ENCODE measurements at places on chromosomes 6 and 20. TPM values are rescaled to one million over a fixed set of nuclear protein-coding genes. Genes with fewer than 3 reads are reported as not detected.

GRCh38 chr20:38564680-38565079 lies 16.3 kb upstream of the ADIG start:
- DNase-seq = no peak
- H3K27ac ChIP-seq = no peak overlapping the region
- H3K4me3 ChIP-seq = no peak overlapping the region
- H3K27me3 ChIP-seq = no peaks in the 10 kb centered on the region
- no peaks in the 10 kb centered on the region for H3K4me1 ChIP-seq

- no peaks in the 10 kb centered on the region for H3K4me1 ChIP-seq
- H3K27ac ChIP-seq = no peak overlapping the region
- no peaks in the 10 kb centered on the region for H3K27me3 ChIP-seq
Measured at GRCh38 chr6:167906899-167907298, 80.2 kb downstream of the AFDN start.

DNA sequence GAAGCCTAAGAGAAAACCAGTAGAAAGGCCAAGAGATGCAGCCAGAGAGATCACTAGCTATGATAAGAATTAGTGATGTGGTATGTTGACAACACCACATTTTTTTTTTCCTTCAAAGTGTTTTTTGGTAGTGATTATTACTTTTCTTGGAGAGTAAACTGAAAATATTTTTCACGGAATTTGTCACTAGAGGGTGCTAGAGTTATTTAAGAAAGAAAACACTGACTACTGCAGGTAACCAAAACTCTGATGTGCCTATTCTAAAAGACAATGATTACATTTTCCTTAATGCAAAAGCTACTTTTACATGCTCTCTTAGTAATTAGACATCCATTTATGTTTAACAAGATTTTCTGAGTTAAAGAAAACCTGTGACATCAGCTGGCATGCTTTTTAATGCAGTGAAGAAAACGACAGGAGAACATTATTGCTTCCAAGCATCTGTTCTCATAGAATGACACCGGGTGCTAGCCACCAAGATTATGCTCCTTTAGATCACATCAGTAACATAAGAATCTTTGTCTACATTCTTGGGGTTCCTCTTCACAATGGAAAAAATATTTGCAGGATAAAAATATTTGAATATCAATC lies 28.8 kb downstream of the RWDD2A start:
- H3K27ac ChIP-seq = no peak overlapping the region
- DNase-seq = no peak
- H3K27me3 ChIP-seq = no peaks in the 10 kb centered on the region
- H3K4me1 ChIP-seq = no peaks in the 10 kb centered on the region
- H3K36me3 ChIP-seq = no peaks in the 10 kb centered on the region

DNA sequence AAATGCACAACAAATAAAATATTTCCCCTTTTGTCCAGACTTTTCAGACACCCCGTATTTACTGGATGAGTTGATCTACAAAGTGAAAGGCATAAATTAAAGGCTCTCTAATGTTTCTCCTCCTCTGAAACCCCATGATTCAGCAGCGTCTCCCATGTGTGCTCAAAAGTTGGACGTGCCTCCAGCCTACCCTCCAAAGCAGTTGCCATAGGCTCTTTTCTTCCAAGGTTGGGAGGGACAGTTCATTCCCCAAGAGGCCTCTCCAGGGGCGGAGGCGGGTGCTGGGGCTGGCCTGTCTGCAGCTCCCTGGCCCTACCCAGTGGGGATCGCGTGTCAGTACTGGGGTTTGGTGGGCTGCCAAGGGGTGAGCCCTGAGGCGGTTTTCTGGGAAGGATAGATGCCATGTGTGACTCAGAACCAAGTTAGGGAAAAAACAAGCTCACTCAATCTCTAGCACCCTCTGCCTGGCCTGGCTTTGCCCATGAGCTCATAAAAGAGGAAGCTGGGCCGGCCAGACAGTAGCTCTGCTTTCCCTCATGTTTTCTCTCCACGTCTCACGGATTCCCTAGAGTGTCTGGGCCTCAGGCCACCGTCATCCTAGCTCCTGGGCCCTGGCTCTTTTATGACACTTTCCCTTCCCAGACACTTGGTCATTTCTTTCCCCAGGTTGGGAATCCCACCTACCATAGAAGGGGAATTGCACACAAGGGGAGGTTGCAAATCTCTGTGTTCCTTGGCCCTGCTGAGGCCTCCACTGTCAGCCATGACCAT lies 8.0 kb upstream of the IER3 start:
- peaks cover 7% of the 10 kb centered on the region for H3K4me1 ChIP-seq
- H3K36me3 ChIP-seq = no peaks in the 10 kb centered on the region
- no peaks in the 10 kb centered on the region for H3K27me3 ChIP-seq
- peak; percentile 82 for DNase-seq
- H3K27ac ChIP-seq = peak overlapping the region; percentile 37

DNA sequence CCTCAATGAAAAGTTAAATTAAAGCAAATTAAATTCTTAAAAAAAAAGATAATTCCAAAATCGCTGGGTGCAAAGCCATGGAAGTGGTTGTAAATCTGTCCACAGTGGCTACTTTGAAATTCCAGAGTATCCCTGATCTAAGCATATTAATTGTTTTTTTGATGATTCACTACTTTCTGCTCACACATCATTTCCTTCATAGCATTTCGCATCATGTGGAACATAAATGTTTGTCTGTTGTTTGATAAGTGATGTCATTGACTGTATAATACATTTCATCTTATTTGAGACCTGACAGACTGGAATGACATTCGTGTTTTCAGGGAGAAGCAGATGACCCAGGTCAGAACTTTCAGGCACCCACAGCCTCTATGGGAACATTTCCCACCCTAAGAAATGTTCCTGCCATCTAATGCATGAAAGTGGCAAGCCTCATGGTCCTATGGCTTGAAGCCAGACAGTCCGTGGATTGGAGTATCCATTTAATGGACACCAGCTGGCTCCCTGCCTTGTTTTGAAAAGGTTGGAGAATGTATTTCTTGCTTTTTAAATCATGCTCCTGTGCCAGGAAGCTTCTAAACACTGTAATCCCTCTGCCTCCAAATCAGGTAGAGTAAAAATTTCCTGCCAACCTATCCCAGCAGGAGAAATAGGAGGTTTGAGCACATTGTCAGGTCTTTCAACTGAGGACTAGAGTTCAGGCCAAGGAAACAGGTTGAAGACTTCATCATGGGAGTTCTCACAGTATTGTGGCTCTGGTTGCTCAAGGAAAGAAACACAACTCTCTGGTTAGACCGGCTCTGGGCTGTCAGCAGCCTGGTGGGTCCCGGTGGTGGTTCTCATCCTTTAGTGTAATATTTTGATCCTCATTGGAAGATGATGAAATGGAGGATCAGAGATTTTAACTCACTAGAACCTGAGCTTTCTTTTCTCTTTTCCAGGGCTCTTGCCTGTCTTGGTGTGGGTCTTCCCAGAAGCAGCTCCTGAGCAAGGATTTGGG lies 157.9 kb downstream of the SLC24A3 start:
- DNase-seq = no peak
- no peaks in the 10 kb centered on the region for H3K36me3 ChIP-seq
- H3K27me3 ChIP-seq = no peaks in the 10 kb centered on the region
- H3K4me1 ChIP-seq = no peaks in the 10 kb centered on the region

GRCh38 chr6:37923514-37923913 lies 104.0 kb downstream of the ZFAND3 start:
- no peak for DNase-seq
- H3K27me3 ChIP-seq = no peaks in the 10 kb centered on the region
- no peak overlapping the region for H3K4me3 ChIP-seq
- H3K4me1 ChIP-seq = peaks cover 41% of the 10 kb centered on the region

DNA sequence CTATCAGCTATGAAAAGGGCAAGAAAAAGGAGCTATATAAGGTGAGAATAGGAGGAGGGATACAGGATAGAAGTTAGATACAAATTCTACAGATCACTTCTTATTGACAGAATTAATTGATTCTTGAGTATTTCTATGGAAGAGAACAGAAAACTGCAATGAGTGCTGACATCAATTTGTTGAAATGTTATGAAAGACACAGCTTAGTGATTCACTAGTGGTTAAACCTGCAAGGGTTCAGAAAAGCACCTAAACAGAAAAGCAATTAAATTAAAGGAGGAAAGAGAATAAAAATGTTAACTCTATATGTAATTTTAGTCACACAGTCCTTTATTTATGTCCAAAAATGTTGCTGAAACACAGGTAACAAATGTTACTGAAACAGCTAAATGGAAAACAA lies 254.4 kb upstream of the RUNX2 start:
- no peak for DNase-seq
- H3K27ac ChIP-seq = peak overlapping the region; percentile 51
- no peaks in the 10 kb centered on the region for H3K4me1 ChIP-seq
- H3K27me3 ChIP-seq = no peaks in the 10 kb centered on the region

DNA sequence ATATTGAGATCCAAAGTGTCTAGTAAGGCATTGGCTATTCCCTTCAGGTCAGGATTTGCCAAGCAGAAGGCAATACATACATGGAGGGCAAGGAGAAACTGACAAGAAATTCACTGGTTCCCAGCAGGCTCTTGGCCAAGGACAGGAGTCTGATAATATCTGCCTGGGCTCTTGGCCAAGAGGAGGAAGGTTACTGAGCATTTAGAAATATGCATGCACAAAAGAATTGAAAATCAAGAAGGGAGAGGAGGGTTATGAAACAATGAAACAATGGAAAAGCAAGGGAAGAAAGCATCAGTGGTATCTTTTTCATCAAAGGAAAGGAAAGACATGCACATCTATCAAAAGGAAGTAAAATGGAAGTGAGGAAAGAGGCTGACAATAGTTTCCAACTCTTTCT lies 42.4 kb downstream of the ARHGAP18 start:
- peaks cover 34% of the 10 kb centered on the region for H3K4me1 ChIP-seq
- no peak overlapping the region for H3K27ac ChIP-seq
- DNase-seq = no peak

DNA sequence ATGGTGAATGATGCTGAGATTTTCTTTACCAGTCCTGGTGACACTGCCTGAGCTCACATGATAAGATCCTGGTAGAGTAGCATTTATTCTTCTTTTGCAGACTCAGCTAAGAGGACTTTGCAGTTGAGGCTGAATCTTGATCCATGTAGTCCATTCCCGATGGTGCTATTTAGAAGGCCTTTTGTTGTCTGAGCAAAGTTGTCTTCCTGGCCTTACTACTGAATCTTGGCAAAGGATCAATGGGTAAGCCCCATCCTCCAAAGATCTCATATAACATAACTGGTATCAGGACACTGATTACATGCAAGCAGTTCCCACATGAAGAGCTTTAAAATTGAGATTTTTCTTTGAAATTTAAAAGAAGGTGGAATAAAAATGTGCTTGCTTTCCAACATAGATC lies 291.6 kb downstream of the SOX4 start:
- no peaks in the 10 kb centered on the region for H3K27me3 ChIP-seq
- no peaks in the 10 kb centered on the region for H3K36me3 ChIP-seq
- H3K27ac ChIP-seq = peak overlapping the region; percentile 55
- peaks cover 42% of the 10 kb centered on the region for H3K4me1 ChIP-seq
- H3K4me3 ChIP-seq = no peak overlapping the region

DNA sequence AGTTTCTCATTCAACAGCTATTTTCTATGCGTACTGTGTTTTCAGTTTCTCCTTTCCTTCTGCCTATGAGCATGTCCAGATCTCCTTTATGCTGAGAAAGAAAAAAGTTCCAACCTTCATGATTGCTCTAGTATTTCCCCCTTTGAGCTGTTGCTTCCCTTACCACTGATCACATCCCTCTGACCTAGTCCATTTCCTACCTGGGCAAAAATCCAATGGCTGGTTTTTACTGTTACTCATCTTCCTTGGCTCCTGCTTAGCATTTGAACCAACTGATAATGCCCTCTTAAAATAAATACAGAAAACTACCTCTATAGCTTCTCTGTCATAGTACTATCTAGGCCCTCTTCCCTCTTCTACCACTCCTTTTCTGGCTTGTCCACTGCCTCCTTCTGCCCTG lies 6.0 kb downstream of the RFX6 start:
- H3K4me1 ChIP-seq = no peaks in the 10 kb centered on the region
- H3K27ac ChIP-seq = no peak overlapping the region
- no peaks in the 10 kb centered on the region for H3K36me3 ChIP-seq
- no peak overlapping the region for H3K4me3 ChIP-seq
- H3K27me3 ChIP-seq = peaks cover 10% of the 10 kb centered on the region

DNA sequence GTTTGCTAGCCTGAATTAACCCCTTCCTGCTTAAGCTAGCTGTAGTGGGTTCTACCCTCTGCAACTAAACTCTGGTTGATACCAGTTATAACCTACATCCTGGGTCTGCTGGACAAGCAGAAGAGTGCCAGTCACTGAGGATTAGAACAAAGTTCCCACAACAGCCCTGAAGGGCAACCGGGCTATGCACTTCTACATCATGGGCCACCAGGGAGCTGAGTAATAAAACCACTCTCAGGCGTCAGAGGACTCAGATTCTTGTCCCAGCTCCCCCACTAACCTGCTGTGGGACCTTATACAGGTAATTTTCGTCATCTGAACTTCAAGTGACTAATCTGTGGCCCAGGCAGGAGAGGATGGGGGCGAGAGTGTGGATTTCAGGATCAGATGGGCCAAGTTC lies 56.8 kb downstream of the EYA2 start:
- no peak overlapping the region for H3K4me3 ChIP-seq
- H3K36me3 ChIP-seq = peaks cover 3% of the 10 kb centered on the region
- DNase-seq = no peak
- H3K4me1 ChIP-seq = no peaks in the 10 kb centered on the region
- no peak overlapping the region for H3K27ac ChIP-seq

- DNase-seq = no peak
- H3K27ac ChIP-seq = no peak overlapping the region
- H3K4me3 ChIP-seq = no peak overlapping the region
- no peaks in the 10 kb centered on the region for H3K27me3 ChIP-seq
Measured at GRCh38 chr6:133130863-133131262, 110.3 kb upstream of the EYA4 start.

GRCh38 chr20:57181639-57182038 lies 84.8 kb downstream of the BMP7 start:
- no peak overlapping the region for H3K4me3 ChIP-seq
- H3K27ac ChIP-seq = no peak overlapping the region
- H3K4me1 ChIP-seq = no peaks in the 10 kb centered on the region
- H3K27me3 ChIP-seq = no peaks in the 10 kb centered on the region

DNA sequence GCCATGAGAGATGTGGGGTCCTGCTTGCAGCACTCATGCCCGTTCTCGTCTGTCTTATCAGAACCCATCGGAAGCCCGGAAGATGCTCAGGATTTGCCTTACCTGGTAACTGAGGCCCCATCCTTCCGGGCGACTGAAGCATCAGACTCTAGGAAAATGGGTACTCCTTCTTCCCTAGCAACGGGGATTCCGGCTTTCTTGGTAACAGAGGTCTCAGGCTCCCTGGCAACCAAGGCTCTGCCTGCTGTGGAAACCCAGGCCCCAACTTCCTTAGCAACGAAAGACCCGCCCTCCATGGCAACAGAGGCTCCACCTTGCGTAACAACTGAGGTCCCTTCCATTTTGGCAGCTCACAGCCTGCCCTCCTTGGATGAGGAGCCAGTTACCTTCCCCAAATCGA lies 8.3 kb downstream of the PI16 start:
- H3K4me1 ChIP-seq = no peaks in the 10 kb centered on the region
- peak; percentile 49 for DNase-seq
- H3K36me3 ChIP-seq = no peaks in the 10 kb centered on the region
- H3K27me3 ChIP-seq = no peaks in the 10 kb centered on the region
- H3K27ac ChIP-seq = no peak overlapping the region
- H3K4me3 ChIP-seq = no peak overlapping the region

Gene PRSS16
- total RNA-seq = not detected

Gene MUC21
- total RNA-seq = not detected

Gene MYCT1
- 21.2 TPM for total RNA-seq
